Activated naive CD4-positive, alpha-beta T cell treated with anti-CD3 and anti-CD28 coated beads, Interleukin-2, amount 10 ng/mL, durations not matched to agents 5 hours and 36 hours (primary cell): ENCODE measurements at places on chromosomes 2 and 18. TPM values are rescaled to one million over a fixed set of nuclear protein-coding genes. Genes with fewer than 3 reads are reported as not detected.

TMEFF2 gene
- total RNA-seq, result not detected

CHRNA1 gene
- total RNA-seq, result not detected

SLC5A7 gene
- not detected for total RNA-seq

SERPINB5 gene
- not detected for total RNA-seq

DYSF gene
- not detected for total RNA-seq

KRTCAP3 gene
- 7.4 TPM for total RNA-seq

SFTPB gene
- total RNA-seq, result not detected

ADAM23 gene
- total RNA-seq, result 0.26 TPM

GALR1 gene
- total RNA-seq, result not detected

KRCC1 gene
- total RNA-seq, result 25.0 TPM

UGT1A5 gene
- not detected for total RNA-seq

CHMP3 gene
- 49.8 TPM for total RNA-seq

KCNS3 gene
- total RNA-seq, result not detected

IL36G gene
- total RNA-seq, result not detected

TUBB8B gene
- total RNA-seq, result not detected

G6PC2 gene
- not detected for total RNA-seq

MTHFD2 gene
- 116 TPM for total RNA-seq

CYRIA gene
- 0.48 TPM for total RNA-seq

MYCN gene
- total RNA-seq, result 0.20 TPM

PELI1 gene
- total RNA-seq, result 28.2 TPM

CPS1 gene
- not detected for total RNA-seq

MC2R gene
- total RNA-seq, result not detected

LAMA3 gene
- 0.86 TPM for total RNA-seq

ARHGAP25 gene
- total RNA-seq, result 83.1 TPM

CRYGD gene
- not detected for total RNA-seq

NRP2 gene
- total RNA-seq, result 18.1 TPM

GPD2 gene
- total RNA-seq, result 13.9 TPM

GLB1L gene
- 4.9 TPM for total RNA-seq

AKAIN1 gene
- total RNA-seq, result not detected

DCDC2C gene
- total RNA-seq, result not detected

ATP8B1 gene
- not detected for total RNA-seq

CNRIP1 gene
- total RNA-seq, result not detected

MAP3K19 gene
- total RNA-seq, result not detected

GDF7 gene
- not detected for total RNA-seq

GLI2 gene
- 0.22 TPM for total RNA-seq

TRPM8 gene
- not detected for total RNA-seq

CACNB4 gene
- 0.13 TPM for total RNA-seq

TUBA3E gene
- total RNA-seq, result not detected

C2orf78 gene
- total RNA-seq, result not detected

WDCP gene
- 16.3 TPM for total RNA-seq

ILKAP gene
- 55.5 TPM for total RNA-seq

SPATA3 gene
- not detected for total RNA-seq
